Activated CD8-positive, alpha-beta memory T cell treated with anti-CD3 and anti-CD28 coated beads for 4 hours (primary cell): ENCODE measurements at places on chromosomes 2 and 18.

GRCh38 chr2:27823135-27823534, 51.6 kb downstream of the MRPL33 start:
- no peak for DNase-seq

DNA sequence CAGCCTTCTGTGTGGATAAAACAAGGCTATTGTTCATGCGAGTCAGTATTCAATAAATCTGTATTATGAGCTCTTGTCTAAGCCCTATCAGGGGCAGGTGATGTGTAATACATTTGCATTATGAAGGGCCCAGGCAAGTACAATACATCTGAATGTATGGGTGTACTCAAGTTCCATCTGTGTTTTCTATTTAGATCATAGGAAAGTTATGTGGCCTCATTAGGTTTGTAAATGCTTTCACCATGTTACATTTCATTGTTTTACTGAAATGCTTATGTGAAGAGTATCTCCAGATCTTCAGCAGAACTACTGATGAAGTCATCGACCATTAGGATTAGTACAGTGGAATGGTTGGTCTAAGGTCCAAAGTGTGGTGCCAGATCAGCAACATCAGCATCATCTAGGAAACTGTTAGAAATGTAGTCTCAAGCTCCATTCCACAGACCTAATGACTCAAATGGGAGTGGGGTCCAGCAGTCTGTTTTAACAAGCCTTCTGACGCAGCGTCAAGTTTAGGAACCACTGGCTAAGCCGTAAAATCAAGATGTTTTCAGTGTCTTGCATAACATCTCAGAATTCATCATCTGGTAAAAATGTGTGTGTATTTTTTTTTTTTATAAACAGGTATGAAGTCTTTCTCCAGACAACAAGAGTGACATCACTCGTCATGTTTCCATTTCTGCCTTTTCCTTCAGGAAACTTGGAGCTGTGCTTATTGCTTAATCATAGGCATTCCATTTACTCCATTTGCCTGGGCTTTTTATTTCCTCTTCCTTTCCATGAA, 80.5 kb downstream of the LYPD6 start:
- no peak for DNase-seq

DNA sequence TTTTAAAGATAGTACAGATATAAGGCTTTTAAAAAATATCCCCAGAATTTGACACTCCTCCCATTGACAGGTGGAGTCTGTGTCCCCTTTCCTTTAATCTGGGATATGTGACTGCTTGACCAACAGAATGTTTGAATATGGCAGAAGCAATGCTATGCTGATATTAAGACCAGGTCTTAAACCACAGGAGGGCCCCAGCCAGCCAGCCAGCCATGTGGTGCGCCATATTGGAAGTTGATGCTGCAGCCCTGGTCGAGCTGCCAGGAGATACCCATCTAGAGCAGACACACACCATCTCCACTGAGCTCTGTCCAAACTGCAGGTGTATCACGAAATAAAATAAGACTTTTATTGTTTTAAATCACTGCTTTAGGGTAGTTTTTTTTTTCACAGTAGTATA, 122.3 kb upstream of the CAB39 start:
- DNase-seq: no peak

- no peak for DNase-seq
Observed at GRCh38 chr2:43111788-43112554, 114.4 kb downstream of the ZFP36L2 start.

- no peak for DNase-seq
Observed at GRCh38 chr2:230828272-230828961, 36.3 kb upstream of the ITM2C start.

GRCh38 chr18:420661-421246, 79.7 kb downstream of the COLEC12 start:
- DNase-seq: no peak

DNA sequence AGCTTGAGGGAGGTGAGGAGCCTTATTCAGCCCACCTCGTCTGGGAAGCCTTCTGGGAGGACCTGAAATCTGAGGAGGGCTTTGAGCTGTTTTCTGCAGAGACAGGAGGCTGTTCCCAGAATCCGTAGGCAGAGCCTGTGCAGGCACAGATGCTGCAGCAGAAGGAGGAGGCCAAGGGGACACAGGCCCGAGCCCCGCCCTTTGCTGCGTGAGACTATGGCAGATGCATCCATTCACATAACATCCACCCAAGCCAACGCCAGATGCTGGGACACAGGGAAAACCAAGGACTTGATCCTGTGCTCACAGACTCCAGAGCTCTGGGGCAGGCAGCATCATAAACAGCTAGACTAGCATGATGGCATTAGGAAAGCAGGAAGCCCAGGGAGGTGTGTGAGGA, 98.2 kb downstream of the KCNF1 start:
- DNase-seq: no peak

DNA sequence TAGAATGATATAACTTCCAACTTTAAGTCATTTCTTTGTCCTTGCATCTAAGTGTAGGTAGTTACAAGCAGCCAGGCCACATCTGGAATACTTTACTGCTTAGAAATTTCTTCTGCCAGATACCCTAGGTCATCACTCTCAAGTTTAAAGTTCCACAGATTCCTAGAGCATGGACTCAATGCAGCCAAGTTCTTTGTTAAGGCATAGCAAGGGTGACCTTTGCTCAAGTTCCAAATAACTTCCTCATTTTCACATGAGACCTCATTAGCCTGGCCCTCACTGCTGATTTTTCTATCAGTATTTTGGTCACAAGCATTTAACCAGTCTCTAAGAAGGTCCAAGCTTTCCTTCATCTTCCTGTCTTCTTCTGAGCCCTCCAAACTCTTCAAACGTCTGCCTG, 7.8 kb upstream of the UGT1A9 start:
- no peak for DNase-seq

DNA sequence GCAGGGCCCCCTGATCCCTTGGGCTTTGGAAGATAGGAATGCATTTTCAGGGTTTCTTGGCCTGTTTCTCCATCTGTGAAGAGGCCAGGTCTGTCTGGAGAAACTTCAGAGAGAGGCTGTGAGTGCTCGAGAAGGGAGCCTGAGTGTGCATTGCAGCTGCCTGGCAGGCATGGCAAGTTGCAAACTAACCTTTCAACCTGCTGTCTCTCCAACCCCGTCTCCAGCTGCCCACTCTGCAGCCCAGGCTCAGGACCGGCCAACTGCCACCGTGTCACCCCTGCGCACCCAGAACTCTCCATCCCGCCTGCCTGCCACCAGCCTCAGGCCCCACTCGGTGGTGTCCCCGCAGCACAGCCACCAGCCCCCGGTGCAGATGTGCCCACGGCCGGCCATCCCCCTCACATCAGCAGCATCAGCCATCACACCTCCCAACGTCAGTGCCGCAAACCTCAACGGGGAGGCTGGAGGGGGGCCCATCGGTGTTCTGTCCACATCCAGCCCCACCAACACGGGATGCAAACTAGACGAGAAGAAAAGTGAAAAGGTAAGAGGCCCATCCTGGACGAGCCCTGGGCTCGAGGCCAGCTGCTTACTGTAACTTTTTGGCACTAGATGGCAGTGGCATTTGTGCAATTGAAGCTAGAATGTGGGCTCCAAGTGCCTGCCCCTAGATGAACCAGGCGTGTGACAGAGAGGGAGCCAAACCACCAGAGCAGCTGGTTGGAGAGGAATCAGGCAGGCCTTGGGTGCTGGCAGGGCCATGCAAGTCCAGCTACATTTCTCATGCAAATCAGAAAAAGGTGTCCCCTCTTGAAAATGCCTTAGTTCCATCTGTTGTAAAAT, 164.6 kb downstream of the SEPTIN10 start:
- no peak for DNase-seq

DNA sequence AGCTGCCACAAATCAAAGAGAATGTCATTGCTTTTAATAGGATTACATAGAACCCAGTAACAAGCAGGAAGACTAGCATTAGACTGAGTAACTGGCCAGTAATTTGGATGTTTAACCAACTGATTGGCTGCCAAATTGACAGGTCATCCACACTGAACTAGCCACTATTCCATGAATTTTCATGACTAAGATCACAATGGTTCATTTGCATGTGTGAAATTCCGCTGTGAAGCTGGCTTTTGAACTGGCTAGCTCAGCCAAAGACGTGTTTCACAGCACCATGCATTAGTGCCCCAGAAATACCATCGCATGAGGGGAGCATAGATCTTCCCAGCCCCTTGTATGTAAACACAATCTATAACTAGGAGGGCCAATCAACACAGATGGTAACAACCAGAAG, 649.8 kb downstream of the ARHGAP15 start:
- no peak for DNase-seq

DNA sequence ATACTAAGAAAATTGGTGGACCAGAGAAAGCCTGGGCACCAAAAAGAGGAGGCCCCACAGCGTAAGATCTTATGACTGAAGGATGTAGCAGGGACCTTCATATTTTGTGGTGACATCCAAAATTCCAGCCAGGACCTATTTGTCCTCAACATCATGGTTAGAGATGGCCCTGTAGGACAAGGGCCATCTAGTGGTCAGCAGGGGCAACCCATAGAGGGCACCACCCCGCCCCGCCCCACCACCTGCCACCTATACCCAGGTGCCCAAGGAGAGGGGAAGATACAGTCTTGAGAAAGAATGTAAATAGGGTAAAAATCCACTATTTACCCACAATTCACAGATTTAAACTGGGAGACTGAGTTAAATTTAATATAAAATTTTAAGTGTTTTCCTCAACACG, 59.6 kb upstream of the TMEM163 start:
- no peak for DNase-seq

DNA sequence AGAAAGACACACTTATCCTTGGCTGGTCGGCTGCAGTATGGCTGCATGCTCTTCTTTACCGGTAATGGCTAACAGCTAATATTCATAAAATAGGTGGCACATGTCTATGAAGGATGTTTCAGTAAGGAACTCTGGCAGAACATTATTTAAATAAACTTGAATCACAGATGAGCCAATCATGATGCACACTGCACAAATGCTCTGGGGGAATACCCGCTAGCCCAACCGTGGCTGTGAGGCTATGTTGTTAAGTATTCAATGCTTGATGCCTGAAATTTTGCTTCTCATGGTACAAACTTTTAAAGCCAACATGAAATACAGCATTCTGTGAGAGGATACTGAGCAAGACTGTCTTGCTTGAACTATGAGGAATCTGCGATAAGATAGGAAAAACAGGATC, 505.8 kb downstream of the ZEB2 start:
- no peak for DNase-seq

- DNase-seq: no peak
Observed at GRCh38 chr2:168254158-168254935, 7.0 kb upstream of the STK39 start.

DNA sequence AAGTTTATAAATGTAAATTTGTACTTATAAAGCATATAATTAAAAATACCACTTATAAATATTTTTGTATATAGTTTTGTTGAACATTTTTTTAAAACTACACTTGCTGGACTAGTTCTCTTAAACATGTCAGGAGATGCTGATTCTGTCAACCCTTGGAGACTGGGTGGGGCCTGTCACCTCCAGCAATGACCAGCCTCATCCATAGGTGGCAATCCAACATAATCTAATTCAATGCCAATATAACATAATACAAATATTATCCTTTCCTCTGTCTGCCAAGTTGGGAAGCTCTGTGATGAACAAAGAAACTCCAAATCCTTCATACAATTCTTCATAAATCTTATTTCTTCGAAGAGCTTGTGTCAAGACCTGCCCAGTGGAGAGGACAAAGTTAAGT, 140.4 kb downstream of the RBMS1 start:
- no peak for DNase-seq

DNA sequence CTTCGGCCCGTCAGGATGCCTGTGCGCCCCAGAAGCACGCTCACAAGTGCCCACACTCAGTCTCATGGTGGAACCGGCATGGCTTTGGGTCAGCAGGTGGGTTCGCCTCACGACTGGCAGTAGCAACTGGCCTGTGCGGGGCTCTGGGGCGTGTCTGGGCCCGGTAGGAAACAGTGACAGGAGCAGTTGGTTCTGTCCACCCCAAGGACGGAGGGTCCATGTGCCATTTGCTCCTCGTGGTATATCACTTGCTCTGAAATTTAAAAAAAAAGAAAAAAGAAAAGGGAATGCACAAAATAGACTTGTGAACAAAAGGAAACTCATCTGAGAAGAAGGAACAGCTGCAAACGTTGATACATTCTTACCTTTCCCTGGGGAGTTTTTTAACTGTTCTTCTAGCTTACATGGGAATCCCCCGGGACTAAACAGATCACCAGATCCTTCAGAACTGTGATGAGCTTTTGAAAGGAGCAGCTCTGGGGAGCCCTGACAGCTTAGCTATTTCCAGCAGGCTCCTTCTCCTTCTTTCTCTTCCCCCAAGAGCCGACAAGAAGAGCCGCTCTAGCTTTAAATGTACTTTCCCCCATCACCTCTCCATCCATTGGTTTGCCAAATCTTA, 42.8 kb downstream of the TRAPPC12 start:
- no peak for DNase-seq

- peak; percentile 36 for DNase-seq
Observed at GRCh38 chr18:62524440-62525200, 1.8 kb downstream of the ZCCHC2 start.

DNA sequence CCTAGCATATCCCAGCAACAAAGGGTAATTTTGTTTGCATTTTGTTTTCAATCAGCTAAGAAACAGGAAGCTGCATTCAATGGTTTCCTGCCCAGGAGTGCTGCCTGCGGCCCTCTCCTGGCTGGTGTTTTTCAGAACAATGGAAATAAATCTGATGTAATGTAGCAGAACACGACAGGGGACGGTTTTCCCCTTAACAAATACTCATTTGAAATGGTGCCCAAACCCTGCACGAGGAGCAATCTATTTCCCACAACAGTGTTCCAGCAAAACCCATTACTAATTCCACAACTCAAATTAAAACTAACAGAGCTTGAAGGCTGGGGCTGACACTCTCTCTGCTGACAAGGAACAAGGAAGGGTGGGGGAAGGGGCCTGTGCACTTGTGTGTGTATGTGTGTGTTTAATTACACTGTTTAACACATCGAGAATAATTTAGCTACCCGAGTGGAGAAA, 8.7 kb downstream of the CAPN13 start:
- no peak for DNase-seq
